ENCODE measurements at places on chromosomes 5 and 9.

DNA sequence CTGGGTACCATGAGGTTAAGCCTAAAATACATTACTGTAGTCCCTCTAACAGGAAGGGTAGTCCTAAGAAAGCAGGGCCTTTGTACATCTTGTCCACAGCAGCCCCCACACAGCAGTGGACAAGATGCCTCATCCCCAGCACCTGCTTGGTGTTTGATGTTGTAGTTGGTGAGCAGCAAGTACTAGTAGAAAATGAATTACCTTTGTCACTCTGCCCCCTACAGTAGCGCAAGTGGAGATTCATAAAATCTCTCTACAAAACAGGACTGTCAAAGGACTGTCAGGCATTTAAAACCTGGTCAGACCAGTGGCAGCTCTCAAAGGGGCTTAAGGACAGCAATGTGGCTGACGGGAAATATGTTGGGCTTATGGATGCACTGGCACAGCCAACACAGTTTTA, 122.5 kb downstream of the TMEM174 start:
- no peak for DNase-seq

DNA sequence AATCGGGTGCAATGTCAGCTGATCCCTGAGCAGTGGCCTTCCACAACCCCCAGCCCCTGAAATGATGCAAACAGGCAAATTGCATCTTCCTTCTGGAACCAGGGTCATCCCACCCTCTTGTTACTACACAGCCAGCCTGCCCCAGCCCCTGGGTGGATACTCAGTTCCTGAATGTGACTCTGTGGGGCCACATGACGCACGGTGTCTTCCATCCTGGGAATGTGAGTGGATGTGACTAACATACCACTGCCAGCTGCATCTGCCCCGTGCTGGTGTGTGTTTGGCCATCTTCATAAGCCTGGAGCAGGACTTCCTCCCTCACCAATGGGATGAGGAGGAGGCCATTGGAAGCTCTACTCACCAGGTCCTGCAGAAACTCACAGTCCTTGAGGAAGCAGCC, 257.9 kb upstream of the ADAMTS16 start:
- no peak for DNase-seq

- DNase-seq: no peak
Observed at GRCh38 chr5:83474161-83474796, 2.7 kb downstream of the VCAN start.

- no peak for DNase-seq
Observed at GRCh38 chr5:37090781-37091180, 158.4 kb downstream of the CPLANE1 start.

DNA sequence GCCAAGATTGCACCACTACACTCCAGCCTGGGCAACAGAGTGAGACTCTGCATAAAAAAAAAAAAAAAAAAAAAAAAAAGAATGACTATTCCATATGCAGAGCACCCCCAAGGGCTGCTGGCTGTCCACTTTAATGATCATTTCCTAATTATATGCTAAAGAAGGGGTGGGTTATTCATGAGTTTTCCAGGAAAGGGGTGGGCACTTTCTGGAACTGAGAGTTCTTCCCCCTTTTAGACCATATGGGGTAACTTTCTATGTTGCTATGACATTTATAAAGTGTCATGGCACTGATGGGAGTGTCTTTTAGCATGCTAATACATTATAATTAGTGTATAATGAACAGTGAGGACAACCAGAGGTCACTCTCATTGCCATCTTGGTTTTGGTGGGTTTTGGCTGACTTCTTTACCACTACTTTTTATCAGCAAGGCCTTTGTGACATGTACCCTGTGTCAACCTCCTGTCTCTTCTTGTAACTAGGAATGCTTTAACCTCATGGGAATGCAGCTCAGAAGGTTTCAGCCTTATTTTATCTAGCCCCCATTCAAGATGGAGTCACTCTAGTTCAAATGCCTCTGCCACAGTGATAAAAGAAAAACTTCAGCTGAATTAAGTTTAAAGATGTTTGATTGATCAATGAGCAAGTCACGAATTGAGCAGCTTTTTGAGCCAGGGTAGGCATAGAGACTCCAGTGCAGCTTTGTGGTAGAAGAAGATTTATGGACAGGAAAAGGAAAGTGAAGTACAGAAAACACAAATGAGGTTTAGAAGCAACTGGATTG, 7.1 kb upstream of the NANS start:
- DNase-seq: no peak

DNA sequence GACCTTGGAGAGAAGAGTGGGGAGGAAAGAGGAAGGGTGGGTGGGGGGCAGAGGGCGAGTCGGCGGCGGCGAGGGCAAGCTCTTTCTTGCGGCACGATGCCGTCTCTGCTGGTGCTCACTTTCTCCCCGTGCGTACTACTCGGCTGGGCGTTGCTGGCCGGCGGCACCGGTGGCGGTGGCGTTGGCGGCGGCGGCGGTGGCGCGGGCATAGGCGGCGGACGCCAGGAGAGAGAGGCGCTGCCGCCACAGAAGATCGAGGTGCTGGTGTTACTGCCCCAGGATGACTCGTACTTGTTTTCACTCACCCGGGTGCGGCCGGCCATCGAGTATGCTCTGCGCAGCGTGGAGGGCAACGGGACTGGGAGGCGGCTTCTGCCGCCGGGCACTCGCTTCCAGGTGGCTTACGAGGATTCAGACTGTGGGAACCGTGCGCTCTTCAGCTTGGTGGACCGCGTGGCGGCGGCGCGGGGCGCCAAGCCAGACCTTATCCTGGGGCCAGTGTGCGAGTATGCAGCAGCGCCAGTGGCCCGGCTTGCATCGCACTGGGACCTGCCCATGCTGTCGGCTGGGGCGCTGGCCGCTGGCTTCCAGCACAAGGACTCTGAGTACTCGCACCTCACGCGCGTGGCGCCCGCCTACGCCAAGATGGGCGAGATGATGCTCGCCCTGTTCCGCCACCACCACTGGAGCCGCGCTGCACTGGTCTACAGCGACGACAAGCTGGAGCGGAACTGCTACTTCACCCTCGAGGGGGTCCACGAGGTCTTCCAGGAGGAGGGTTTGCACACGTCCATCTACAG, 760 bp downstream of the NPR3 start:
- DNase-seq: no peak

DNA sequence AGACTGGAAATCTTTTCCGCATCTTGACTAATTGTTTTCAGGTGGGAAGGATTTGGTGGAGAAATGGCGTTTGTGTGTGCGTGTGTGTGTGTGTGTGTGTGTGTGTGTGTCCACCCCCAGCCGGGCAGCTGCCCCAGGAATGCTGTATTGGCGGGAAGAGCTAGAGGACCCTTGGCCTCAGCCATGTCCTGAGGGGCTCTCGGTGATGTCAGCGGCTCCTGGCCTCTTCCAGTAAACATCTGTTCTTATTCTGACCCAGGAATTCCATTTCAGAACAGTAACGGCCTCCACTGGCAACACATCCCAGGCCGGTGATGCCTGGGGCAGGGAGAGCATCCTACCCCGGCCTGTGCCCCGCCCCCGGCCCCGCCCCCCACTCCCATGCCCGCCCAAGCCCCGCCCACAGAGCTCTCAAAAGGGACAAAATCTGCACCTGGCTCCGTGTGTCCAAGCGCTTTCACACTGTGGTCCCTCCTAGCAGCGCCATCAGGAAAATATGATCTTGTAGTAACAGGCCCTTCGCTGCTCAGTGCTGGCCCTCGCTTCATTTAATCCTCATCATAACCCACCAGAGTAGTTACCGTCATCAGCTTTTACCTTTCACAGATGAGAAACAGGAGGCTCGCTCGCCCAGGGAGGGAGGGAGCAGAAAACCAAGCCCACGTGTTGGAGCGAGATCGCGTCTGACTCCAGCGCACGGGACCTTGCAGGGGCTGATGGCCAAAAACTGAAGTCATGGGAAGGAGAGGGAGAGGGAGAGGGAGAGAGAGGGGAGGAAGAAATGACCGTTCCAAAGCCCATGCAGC, 18.9 kb downstream of the ADAMTS2 start:
- no peak for DNase-seq

DNA sequence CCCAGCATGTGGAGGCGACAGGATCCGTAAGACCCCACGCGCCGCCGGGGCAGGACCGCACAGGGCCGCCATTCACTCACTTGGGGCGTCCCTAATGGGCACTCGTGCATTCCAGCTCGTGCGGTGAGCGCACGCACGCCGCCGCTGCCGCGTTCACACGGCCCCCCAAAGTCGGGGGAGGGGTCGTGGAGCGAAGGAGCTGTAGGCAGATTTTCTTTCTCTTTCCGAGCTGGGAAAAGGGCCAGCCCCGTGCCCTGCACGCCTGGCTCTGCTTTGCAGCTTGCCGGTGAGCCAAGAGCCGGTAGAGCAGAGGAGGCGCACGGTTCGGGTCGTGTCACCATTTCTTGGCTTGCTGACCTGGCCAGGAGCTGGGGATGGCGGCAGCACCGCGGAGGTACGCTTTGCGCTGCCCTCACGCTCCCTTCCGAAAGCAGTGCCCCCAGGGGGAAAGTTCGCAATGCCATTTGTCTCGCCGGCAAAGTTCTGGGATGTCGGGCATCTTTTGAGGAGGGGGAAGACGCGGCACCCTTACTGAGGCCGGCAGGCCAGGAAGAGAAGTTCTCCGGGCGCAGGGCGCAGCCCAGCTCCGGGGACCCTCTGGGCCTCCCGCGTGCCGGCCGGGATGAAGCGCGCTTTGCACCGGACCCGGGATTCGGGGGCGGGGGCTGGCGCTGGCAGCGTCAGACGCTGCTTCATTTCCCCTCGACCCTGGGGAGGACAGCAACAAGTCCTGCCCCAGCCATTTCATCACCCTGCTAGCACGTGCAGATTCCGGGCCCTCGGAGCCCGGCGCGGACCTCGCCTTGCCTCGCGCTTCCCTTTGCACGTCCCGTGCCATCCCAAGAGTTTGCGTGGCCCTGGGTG, 898 bp downstream of the STC2 start:
- DNase-seq: no peak

DNA sequence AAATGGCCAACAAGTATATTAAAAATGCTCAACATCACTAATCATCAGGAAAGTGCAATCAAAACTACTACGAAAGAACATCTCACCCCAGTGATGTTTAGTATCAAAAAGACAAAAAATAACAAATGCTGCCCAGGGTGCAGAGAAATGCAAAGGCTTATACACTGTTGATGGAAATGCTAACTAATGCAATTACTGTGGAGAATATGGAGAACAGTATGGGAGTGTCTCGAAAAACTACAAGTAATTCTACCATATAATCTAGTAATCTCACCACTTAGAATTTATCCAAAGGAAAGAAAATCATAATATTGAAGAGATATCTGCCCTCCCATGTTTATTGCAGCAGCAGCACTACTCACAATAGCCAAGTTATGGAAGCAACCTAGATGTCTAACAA, 246.5 kb upstream of the VLDLR start:
- DNase-seq: no peak

GRCh38 chr5:6753851-6754250, 40.6 kb downstream of the TENT4A start:
- DNase-seq: no peak

DNA sequence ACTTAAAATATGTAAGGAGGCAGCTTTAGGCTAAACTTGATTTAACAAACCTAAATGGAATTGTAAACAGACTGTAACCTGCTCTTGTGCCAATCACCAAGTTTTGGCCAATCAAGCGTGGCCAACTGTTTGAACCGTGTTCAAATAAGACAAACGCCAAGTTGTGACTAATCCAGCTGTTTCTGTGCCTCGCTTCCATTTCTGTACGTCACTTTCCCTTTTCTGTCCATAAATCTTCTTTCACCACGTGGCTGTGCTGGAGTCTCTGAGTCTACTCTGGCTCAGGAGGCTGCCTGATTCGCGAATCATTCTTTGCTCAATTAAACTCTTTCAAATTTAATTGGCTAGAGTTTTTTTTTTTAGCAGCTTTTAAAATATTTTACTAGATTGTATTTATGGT, 71.3 kb downstream of the LIX1 start:
- DNase-seq: no peak

DNA sequence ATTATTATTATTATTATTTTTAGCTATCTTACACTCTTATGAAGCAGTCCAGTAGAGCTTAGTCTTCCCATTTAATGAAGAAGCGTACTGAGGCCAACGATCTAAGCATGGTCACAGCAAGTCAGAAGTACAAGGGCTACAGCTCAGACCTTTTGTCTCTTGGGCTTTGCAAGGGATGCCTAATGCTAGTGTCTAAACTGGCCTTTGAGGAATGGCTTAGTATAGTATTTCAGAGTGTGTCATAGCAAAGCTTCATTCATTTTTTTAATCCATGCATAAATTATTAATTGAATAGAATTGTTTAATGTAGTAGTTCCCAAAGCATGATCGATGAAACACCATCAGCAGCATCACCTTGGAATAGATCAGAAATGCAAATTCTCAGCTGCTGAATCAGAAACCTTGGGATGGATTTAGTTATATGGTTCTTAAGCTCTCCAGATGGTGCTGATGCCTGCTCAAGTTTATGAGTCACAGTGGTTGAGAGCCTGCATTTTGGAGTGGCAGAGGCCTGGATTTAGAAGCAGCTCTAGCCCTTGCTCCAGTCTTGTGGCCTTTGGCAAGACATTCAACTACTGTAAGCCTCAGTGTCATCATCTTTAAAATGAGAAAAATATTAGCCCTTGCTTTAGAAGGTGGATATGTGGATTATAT, 6.1 kb downstream of the IL12B start:
- no peak for DNase-seq

DNA sequence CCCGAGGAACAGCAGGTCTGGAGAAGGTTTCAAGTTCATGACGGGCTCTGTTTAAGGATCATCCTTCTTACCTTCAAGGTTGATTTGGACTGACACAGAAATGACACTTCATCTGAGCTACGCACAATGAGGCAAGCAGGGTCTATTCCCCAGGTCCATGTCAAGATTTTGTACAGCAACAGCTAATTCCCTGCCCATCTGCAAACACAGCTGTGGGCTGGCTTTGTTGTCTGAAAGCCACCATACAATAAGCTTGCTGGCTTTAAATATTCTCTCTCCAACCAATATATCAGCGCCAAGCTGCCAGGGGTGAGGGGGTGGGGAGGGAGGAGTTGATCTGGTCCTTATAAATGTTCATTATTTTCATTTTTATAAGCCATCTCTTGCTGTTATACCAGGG, 92.0 kb downstream of the OTULIN start:
- no peak for DNase-seq

GRCh38 chr9:136143215-136144001, 24.7 kb upstream of the TMEM250 start:
- DNase-seq: no peak

GRCh38 chr9:69542058-69542457, 130.1 kb downstream of the APBA1 start:
- DNase-seq: no peak

- no peak for DNase-seq
Observed at GRCh38 chr9:18906656-18907395, 126.2 kb downstream of the SAXO1 start.

- no peak for DNase-seq
Observed at GRCh38 chr5:2430606-2431005, 320.9 kb downstream of the IRX2 start.

- peak; percentile 4 for DNase-seq
Observed at GRCh38 chr9:96719921-96720320, 58.0 kb downstream of the ZNF510 start.

GRCh38 chr5:4144411-4145007, 548.9 kb downstream of the IRX1 start:
- DNase-seq: no peak

GRCh38 chr5:133017964-133018363, 8.4 kb downstream of the ZCCHC10 start:
- no peak for DNase-seq

Measured in stimulated activated CD4-positive, alpha-beta T cell treated with anti-CD3 and anti-CD28 coated beads, Interleukin-12 subunit alpha, Interleukin-12 subunit beta, amount 100 ng/mL, for 4 hours (primary cell).